ENCODE measurements at places on chromosomes 2 and 18.

DNA sequence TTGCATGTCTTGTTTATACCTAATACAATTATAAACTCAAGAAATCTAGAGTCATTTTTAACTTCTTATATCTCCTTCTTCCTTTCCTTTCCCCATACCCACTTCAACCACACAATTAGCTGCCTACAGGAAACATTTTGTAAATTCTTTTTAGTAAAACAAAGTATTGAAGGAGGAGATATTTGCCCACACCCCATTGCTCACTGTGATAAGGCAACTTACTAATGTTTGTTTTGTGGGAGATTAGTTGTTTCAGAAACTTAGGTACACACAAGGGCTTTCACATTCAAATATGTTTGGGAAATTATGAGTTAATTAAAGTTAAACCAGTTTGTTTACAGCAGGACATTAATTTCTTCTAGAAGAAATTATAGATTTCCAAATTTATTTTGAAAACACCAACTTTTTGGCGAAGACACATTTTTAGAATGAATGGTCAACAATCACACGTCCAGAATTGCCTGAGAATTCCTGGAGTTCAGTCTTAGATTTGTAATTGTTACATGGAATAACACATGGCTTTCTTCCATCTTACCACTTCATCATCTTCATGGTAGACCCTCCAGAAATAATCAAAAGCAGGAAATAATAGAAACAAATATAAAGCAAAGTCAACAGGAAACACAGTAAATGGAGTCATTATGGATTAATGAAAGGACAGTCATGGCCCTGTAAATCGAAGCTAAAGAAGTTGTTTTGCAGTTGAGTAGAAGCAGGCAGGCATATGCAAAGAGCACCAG is 62.5 kb upstream of the RAB27B start:
- DNase-seq, result no peak

DNA sequence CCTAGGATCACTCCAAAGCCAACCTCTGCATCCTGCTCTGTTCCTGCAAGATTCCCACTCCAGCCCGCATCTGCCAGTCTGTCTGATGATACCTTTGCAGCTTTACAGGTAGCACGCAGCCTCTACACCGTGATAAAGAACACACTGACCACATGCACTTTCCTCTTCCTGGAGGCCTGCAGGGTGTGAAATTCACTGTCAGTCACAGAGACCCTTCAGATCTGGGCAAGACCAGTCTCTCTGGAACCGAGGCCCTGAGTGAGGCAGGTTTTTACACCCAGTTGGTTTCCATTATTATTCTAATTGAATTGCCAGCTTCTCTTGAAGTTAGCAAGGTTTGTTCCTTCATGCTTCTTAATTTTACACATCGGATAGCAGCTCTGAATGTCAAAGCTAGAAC is 30.5 kb upstream of the TWIST2 start:
- DNase-seq, result no peak

DNA sequence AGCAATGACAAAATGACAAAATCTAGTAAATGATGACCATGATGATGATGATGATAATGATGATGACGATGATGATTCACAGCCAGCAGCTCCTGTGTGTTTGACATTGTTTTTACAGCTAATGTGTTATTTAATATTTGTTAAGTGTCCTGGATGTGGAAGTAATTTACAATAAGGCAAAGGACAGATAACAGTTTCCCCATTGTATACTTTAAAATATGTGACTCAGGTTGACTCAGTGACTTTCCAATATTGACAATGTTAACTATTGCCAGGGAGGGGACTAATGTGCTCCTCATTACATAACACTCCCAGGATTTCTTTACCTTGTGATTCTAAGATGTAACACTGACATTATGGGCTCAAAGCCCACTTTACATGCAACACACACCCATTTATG is 602.2 kb downstream of the FBXO15 start:
- DNase-seq, result no peak

GRCh38 chr18:74498712-74499627 is 2.8 kb downstream of the CNDP2 start:
- DNase-seq, result peak; percentile 93

- no peak for DNase-seq
Measured at GRCh38 chr18:45505497-45506206, 109.6 kb upstream of the SLC14A2 start.

DNA sequence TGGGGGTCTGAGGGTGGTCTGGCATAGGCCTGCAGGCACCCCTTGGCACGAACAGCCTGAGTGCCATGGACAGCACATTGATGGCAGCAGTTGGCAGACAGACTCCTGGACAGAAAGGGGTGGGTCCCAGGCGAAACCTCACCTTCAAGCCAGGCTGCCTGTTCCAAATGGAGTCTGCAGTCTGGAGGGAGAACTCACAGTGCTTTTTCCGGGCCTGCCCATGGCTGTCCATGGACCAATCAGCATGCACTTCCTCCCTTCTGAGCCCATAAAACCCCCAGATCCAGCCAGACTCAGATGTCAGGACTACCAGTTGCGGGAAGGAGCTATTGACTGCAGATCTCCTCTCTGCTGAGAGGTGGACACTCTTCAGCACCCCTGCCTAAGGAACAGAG is 694.6 kb upstream of the ACVR2A start:
- no peak for DNase-seq

GRCh38 chr2:186099826-186100225 is 361.2 kb downstream of the FSIP2 start:
- DNase-seq, result no peak

- no peak for DNase-seq
Measured at GRCh38 chr18:77023102-77023782, 109.3 kb downstream of the MBP start.

GRCh38 chr2:20071397-20072383 is 20.3 kb upstream of the LAPTM4A start:
- no peak for DNase-seq
